GM04503 (cell line): ENCODE measurements at places on chromosomes 16 and 17.

DNA sequence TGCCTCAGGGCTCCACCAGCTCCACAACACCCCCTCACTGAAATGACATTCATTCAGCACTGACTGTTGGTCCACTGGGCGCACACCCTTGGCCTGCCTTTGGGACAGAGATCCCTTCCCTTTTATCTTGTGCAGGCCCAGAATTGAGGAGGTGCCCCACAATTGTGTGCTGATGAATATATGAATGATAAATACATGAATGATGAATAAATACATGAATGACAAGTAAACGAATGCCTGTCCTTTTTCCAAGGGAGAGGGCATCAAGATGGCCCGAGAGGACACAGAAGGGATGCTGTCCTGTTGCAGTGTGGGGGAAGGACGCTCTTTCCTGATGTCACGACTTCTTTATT is 5.7 kb downstream of the CCR7 start:
- no peak for DNase-seq

DNA sequence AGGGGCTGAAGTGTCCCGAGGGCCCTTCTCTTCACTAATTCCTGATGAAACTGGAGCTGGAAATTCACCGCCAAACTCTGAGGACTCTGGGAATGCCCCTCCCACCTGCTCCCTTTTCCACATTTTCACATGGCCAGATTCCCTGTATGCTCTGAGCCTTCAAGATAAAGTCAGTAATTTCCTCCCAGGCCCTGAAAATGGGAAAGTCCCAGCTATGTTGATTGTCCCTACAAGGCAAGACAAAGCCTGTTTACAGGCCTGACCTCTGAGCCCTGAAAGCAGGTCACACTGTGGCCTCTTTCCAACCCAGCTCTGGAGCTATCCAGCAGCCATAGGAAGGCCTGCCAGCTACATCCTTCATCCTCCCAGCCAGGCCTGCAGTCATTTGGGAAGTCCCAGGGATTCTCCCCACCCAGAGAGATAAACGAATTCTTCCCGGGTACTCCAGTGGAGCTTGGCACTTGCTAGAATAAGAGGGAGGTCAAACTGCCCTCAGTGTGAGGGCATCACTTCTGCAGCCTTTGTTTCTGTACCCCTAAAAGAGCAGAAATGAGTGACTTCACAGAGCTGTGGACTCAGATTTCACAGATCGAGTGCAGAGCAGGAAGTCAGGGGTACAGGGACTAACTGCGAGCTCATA is 19.6 kb upstream of the CCL2 start:
- no peak for DNase-seq

DNA sequence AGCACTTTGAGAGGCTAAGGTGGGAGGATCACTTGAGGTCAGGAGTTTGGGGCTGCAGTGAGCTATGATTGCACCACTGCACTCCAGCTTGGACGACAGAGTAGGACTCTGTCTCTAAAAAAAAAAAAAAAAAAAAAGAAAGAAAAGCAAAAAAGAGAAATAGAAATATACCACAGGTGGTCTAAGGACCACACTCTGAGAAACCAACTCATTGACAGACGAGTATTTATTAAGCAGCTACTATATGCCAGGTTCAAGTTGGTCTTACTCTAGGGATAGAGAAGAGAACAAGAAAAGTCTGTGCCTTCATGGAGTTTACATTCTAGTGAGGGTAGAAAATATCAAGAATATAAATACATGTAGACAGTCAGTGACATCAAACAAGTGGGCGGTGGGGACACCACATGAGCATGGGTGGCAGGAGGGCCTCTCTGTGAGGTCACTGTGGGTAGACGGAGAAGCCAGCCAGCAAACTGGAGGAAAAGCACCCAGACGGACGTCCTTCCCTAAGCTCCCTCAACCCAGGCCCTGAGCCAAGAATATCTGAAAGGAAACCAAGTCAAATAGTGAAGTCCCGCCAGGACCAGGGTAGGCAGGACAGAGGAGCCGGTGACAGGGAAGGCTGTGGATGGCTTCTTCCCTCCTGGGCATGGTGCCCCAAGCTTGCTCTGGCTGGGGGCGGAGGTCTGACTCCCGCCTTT is 4.7 kb downstream of the CDIPT start:
- DNase-seq = no peak

- DNase-seq = no peak
These were observed 923 bp downstream of the ANKRD13B start for GRCh38 chr17:29593591-29594518.

GRCh38 chr17:74786431-74787055 is 10.4 kb upstream of the NAT9 start:
- DNase-seq = no peak

- no peak for DNase-seq
These were observed 338.0 kb upstream of the MAF start for GRCh38 chr16:79938575-79938974.

GRCh38 chr16:82481455-82481854 is 145.3 kb upstream of the CDH13 start:
- DNase-seq = no peak

DNA sequence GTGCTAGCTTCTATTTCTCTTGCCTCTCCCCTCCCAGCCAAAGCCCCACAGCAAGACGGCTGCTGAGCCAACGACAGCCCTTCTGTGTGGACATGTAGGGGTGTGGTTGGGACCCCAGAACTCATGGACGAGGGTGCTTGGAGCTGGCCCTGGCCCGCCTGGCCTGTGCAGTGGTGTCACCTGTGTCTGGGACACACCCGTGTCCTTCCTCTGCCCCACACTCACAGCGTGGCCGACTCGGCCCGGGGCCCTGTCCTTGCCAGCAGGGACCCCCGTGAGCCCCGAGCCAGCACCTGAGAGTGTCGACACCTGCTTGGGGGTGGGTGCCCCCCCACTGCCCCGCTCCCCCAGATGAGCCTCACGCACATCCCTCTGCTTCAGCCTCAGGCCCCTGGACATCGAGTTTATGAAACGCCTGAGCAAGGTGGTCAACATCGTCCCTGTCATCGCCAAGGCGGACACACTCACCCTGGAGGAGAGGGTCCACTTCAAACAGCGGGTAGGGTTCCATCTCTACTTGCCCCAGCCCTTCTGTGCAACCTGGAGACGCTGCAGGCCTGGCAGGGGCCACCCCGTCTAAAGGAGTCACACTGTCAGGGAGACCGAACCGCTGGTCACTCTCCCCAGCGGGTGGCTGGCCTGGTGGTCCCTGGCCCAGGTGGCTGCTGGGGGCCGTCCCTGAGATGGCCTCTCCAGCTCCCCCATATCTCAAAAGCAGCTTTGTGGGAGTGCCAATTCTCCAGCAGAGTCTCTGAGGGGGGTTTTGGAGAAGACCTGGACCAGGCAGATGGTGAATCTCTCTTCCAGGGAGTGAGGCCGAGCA is 349.8 kb downstream of the SEC14L1 start:
- DNase-seq = no peak

GRCh38 chr16:25264597-25264996 is 7.0 kb upstream of the ZKSCAN2 start:
- no peak for DNase-seq

DNA sequence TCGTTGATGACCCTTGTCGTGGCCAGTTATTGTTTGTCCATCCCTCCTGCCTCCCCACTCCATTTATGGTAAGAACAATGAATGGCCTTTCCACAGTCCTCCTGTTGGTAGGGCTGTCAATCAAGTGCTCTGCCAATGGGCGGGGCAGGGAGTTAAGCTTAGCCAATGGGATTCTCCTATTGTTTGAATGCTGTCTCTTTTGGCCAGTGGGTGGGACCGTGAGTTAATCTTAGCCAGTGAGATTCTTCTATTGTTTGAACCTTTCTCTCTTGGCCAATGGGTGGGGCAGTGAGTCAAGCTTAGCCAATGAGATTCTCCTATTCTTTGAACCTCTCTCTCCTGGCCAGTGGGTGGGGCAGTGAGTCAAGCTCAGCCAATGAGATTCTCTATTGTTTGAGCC is 85.4 kb downstream of the IRX3 start:
- no peak for DNase-seq

DNA sequence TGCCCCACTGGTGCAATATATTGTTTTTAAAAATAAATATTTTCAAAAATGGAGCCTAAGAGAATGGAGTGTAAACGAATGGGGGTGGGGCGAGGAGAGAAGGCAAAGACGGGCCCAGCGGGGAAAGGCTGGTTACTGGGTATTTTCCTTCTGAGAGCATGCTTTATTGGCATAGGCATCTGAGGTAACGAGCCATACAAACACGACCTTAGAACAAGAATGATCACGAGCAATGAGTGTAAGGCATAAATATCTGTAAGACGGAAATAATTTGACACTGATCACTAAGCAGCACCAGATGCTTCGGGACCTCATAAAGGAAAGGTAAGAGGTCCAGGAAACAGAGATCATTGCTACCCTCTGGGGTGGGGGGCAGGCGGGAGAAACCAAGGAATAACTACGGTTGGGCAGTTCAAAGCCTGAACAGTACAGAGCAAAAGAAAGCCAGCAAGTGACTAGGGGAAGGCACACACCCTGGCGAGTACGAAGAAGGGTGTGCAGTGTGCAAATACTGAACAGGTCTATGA is 959 bp downstream of the SSH2 start:
- no peak for DNase-seq

DNA sequence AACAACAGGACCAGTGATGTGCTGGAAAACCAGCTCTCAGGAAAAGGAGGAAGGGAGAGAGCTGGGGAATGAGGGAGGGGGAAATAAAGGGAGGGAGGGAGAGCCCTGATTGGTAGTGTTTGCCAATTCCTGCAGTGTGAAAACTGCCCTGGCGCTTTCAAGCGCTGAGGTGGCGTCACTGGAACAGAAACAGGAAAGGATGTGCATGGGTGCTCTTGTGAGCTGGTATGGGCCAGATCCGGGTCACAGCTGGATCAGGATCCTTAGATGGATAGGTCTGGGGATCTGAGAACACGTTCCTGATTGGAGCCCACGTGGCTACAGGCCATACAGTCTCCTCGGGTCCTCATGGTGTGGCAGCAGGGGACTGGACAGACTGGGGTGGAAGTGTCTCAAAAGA is 16.7 kb upstream of the MLKL start:
- no peak for DNase-seq

GRCh38 chr17:48148029-48148770 is 40.6 kb downstream of the SNX11 start:
- DNase-seq = no peak

DNA sequence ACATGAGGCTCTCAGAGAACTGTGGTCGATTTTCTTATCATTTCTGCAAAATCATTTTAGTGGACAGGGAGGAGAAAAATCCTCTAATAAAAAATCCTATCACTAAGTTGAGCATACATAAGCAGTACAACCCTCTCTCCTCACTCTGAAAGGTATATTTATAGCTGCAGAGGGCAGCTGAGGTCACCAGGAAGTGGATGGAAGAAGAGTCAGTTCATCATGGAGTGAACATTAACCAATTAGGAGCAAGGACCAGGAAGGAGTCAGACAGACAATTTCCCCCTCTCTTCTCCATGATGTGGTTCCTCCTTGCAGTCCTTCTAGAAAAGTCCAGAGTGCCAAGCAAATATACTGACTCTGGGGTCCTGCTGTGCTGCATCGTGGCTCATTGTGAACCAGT is 253.7 kb downstream of the TOX3 start:
- no peak for DNase-seq

DNA sequence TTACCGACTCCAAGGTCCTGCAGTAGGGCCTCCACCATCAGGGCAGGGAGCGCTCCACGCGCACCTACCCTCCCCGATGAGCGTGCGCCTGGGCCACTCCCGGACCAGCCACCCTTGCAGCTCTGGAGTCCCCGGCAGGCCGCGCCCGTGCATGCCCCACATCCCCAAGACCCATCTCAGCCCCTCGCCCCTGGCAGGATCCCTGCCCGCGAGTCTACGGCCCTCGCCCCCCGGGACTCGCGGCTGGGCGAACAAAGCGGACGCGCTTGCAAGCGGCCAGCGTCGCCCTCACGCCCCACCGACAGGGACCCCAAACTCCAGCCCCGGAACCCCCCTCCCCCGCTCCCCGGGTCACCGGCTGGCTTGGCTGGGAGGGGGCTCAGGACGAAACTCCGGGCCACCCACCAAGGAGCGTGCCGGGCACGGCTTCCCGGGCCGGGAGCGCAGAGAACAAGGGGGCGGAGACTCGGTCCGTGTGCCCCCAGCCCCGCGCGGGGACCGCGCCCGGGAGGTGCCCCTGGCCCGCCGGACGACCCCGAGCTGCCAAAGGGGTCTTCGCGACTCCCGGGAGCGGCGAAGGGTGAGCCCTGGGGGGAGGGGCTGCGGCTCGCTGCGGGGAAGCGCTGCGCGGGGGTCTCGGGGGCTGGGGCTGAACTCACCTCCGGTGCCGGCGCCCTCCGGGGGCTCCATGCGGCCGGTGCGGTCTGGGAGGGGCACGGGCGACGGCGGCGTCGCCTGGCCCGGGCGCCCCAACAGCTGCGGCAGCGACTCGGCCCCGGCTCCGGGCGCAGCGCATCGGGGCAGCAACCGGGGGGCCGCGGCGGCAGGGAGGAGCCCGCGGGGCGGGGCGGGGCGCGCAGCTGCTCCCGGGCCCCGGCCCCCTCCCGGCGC is at the start of gene DBNDD1:
Gene DBNDD1, minus strand, starts transcription at position 805 of the 891 bp plus-strand sequence. Its CDS starts 115 bp downstream, at position 690.
- no peak for DNase-seq
